ENCODE measurements at places on chromosomes 4 and X.

- no peak for DNase-seq
Observed at GRCh38 chr4:78218260-78218659, 161.1 kb downstream of the FRAS1 start.

DNA sequence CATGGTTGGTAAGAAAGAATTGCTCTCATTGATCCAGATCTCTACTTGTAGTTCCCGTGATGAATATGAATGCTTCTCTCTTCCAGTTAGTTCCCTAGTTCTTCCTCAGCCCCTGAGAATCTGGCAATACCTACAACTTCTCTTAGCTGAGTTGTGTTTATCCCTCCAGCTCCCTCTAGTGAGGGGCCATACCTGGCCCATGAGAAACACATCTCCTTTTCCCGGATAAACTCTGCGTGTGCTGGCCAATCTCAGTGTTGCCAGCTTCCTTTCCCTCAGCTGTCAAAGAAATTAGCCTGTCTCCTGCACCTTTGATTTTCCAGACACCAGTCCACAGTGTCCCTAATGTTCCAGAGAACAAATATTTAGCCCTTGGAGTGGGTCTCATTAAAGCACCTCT lies 5.7 kb downstream of the CBLL2 start:
- no peak for DNase-seq

DNA sequence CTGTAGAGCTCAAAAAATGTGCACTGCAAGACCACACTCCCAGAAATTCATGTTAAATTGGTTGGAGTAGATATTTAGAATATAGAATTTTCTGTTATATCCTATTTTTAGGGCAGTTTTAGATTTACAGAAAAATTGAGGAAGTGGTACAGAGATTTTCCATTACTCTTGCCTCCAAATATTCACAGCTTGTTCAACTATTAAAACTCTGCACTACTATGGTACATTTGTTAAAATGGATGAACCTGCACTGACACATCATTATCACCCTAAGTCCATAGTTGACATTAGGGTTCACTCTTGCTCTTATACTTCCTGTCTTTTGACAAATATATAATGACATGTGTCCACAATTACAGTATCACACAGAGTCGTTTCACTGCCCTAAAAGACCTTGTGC lies 1724.5 kb downstream of the C4orf33 start:
- DNase-seq, result no peak

DNA sequence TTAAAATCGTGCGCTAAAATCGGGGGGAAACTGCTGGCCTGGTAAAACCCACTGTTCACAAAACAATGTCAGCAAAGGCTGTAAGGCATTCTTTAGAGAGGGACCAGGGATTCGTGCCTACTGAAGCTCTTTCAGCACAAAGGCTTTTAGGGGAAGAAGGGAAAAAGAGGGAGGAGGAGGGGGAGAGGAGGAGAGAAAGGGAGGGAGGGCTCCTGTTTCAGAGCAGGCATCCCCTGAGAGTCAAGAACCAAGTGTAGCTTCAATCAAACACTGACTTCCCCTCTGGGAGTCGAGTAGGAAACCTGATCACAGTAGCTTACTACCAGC lies 9.5 kb downstream of the BCOR start:
- DNase-seq, result no peak

DNA sequence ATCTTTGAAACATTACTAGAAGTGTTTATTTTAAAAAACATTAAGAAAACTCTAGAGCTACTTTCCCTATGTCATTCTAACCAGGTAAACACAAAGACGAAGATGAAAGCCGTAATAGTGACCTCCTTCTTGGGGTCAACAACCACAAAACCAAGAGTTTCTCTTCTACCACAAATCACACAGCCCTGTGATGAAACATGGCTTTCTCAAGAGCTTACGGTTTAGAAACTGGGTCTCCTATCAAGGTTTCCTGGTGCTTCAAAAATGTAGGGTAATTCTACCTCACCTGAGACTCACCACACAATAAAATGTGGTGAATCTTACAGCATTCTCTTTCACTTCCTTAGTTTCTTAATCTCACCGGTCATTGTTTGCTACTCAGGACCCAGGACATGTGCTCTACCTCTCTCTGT lies 50.9 kb downstream of the CORIN start:
- no peak for DNase-seq

- no peak for DNase-seq
Observed at GRCh38 chr4:149050840-149051239, 608.6 kb upstream of the NR3C2 start.

DNA sequence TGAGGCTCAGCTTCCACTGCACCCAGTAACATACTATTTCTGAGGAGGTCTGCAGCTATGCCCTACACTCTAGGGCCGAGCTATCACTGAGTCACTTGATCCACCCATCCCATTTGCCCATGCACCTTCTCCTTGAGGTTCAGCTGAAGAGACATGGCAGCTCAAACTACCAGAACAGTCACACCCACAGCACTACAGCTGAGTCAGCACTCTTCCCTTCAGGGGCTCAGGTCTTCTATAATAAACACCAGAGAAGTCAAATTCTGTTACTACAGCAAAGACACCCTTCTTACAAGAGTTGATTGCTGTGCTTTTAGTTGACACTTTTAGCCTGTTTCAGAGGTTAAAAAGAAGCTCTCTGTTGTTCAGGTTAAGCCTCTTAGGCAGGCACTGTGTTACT lies 1696.4 kb upstream of the ADGRL3 start:
- DNase-seq, result no peak

GRCh38 chr4:20408611-20409010 lies 156.9 kb downstream of the SLIT2 start:
- DNase-seq, result no peak

DNA sequence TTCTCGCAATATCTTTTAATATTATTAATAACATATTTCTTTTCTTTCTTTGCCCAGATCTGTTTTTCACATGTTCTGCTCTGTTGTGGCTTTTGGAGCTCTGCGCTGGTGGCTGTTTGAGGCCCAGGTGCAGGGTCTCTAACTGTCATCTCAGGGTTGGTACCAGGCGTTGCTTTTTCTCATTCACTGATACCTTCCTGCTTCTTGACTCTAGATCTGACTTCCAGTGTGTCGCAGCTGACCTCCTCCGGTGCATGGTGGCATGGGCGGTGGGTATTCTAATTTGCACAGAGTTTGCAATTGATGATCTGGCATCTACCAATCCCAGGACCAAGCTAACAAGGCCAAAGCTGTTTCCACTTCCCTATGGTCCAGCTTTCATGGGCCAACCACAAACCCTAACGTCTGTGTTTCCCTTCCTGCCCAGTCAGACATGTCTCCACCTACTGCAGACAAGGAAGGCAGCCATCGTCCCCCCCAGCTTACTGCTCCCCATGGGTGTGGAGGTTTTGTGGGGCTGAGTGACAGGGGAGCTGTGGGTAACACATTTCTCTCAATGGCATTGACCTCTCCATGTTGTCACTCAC lies 25.2 kb downstream of the LETM1 start:
- no peak for DNase-seq

DNA sequence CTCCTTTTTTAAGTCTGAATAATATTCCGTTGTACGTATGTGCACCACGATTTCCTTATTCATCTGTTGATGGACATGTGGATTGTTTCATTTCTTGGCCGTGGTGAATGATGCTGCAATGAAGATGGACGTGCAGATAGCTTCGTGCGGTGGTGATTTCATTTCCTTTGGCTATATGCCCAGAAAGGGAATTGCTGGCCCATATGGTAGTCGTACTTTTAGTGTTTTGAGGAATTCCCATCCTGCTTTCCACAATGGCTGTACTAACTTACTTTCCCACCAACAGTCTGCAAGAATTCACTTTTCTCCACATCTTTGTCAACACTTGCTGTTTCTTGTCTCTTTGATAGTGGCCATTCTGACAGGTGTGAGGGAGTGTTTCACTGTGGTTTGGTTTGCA lies 12.8 kb downstream of the ZFP42 start:
- no peak for DNase-seq

- no peak for DNase-seq
Observed at GRCh38 chr4:102552781-102553180, 51.6 kb downstream of the NFKB1 start.

GRCh38 chr4:76250962-76251361 lies 559 bp upstream of the FAM47E start:
- DNase-seq, result no peak

DNA sequence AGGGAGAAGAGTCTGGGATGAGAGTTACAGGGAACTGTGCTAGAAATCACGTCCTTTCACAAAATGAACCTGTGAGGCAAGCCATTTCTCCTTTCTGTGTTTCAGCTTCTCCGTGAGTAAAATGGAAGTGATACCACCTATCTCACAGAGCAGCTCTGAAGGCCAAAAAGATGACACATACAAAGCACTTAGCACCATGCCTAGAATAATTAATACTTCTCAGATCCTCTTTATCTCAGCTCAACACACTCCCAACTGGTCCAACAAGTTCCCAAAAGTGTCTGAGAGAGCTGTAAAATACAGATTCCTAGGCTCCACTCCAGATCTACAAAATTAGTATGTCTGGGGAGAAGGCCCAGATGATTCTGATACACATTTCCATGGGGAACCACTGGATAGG lies 38.3 kb downstream of the LHFPL1 start:
- DNase-seq, result no peak

Measured in stimulated activated CD4-positive, alpha-beta T cell treated with anti-CD3 and anti-CD28 coated beads, TNF-alpha, amount 100 ng/mL, for 48 hours (primary cell).